Transverse colon (tissue), 4 donors: ENCODE measurements at places on chromosomes 1 and 21. TPM values are rescaled to one million over a fixed set of nuclear protein-coding genes. Genes with fewer than 3 reads are reported as not detected.

GRCh38 chr1:236302941-236303340 is 21.2 kb upstream of the ERO1B start:
- no peak for DNase-seq

DNA sequence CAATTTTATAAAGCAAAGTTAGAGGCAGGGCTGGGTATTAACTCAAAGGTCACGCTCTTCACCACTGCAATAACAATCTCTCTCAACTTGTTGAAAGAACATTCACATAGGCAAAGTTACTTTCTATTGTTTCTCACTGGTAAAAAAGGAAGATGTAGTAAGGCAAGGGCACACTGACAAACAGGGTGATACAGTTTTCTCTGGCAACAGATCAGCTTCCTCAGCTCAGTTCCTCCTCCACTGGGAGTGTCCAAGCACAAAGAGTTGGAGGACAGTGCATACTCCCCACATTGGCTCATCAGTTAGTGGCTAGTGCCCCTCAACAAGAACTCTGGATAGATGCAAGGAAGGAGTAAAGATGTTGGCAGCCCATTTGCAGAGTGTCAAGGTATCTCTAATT is 3.7 kb downstream of the PLPPR4 start:
- DNase-seq: no peak

DNA sequence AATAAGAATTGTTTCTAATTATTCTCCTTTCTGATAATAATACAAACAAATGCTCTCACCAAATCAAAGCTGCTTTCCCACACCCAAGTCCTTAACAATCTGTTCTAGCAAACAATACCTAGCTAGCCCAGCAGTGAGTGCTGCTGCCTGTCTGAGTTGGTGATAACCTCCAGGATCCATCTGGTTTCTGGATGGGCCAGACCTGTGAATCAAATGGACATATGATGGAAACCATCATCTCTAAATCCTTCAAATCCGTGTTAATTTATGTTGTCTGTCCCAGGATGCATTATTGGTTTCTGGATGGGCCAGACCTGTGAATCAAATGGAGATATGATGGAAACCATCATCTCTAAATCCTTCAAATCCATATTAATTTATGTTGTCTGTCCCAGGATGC is 1230.0 kb downstream of the AMY1C start:
- DNase-seq: no peak

DNA sequence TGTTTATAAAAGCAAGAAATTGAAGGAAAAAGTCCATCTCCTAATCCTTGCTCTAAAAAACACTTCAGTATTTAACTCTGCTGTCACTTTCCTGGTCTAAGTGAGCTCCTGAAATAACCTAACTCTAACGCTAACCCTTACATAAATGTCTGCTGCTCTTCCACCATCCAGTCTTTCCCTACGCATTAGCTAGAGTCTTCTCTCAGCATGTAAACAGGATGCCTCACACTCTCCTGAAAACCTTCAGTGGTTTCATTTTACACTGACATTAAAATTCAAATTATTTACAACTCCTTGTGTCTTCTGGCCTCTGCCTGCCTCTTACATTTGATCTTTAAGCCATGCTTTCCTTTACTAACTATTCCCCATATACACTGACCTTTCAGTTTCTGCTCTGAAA is 697.6 kb upstream of the CXADR start:
- DNase-seq: no peak

- DNase-seq: no peak
These were observed 1.7 kb downstream of the COP1 start for GRCh38 chr1:176205332-176205914.

DNA sequence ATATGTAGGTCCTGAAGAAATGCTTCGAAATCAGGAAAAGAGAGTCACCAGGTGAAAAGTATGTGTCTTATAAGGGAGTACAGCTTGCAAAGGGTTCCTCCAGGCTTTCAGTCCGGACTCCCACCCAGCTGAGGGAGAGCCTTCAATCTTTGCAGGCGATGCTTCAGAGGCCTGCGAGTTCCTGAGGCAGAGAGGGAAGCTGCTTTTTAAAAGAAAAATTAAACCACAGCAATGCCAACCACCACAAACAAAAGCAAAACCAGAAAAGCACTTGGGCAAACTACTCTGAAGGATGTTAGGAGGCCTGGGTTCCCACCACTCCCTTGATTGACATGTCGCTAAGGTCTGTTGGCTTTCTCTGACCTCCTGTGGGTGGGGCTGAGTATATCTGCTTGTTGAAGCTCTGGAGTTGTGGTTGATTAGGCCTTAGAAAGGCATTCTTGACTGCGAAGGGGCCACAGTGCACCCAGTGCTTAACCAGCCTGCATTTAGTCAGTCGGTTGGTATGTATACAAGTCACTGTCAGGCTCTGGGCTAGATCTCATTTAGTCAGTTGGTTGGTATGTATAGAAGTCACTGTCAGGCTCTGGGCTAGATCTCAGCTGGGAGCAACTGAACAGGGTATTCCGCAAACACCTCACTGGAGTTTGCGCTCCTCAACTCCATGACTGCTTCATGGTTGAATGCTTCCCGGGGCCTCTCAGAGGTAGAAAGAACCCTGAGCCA is 1.2 kb downstream of the NIPAL3 start:
- DNase-seq: peak; percentile 55

- no peak for DNase-seq
These were observed 124.3 kb downstream of the LACTBL1 start for GRCh38 chr1:22848405-22848804.

- no peak for DNase-seq
These were observed 53.6 kb upstream of the DMRTA2 start for GRCh38 chr1:50476800-50477199.

DNA sequence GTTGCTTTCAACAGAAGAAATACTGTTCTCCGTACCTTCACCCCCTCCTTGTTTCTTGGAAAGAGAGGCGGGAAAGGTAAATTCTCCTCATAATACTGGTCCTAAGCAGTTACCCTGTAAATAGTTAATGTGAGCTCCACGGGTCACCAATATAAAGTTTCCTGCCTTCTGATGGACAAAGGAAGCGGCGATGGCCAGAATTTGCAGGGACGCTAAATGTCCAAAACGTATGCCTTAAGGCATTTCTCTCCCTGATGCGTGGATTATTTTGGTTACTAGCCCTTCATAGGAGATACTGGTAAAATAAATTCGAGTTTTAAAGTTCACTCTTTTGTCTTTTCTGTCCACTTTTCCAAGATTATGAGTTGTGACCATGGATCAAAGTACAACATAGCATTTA is 898 bp upstream of the PTGS2 start:
- no peak for DNase-seq

DNA sequence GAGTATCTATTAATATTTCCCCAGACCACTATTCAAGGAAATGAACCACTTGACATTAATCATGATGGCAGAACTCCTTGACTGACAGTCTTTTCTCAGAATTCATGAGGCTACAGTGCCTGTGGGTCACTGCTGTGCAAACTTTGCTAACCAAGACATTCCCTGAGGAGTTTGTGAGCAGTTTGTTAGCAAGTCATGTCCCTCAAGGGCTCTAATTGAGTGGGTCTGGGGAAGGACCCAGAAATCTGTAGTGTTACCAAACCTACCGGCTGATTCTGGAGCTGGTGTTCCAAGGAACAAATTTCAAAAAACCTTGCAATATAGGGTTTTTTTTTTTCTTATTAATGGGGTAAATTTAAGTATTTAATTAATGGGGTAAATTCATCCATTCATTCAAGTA is 103.2 kb upstream of the VANGL1 start:
- no peak for DNase-seq

GRCh38 chr1:89087241-89087640 is 22.2 kb upstream of the GBP1 start:
- DNase-seq: no peak

GRCh38 chr1:3750741-3751140 is 1.5 kb upstream of the CCDC27 start:
- DNase-seq: no peak

- no peak for DNase-seq
These were observed 129.6 kb downstream of the CLEC20A start for GRCh38 chr1:178367151-178367550.

GRCh38 chr1:209248649-209249279 is 334.8 kb upstream of the CAMK1G start:
- DNase-seq: peak; percentile 46

DNA sequence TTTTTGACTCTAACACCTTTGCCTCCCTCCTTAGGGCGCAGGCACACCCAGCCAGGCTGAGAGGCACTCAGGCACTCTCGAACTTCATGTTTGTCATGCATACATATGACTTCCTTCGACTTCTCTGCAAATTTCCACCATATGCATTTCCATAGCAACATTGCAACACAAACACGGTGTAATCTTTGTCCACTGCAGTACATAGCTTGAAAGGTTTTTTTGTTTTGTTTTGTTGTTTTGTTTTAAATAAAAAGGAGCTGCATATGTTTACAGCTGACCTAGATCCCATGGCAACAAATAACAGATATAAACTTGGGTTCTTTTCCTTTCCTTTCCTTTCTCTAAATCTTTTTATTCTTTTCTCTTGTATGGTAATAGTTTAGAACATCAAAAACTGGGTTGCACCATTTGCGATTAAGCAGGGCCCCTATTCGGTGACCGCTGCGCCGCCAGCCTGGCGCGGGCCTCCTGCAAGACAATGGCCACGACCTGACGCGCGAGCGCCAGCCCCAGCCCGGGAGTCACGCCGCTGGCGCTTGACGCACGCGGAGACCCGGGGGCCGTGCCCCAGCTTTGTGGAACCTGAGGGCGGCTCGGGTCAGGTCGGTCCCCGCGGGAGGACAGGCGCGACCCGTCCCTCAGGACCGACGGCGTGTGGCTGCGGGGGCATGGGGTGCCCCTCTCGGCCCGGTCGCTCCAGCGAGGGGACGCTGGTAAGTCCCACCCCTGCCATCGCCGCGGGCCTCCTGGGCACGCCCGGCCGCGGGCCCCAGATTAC is 35.2 kb downstream of the CCN1 start:
- DNase-seq: no peak

GRCh38 chr1:66383611-66384010 is 150.3 kb upstream of the SGIP1 start:
- DNase-seq: no peak

- no peak for DNase-seq
These were observed 135.4 kb downstream of the DMRTB1 start for GRCh38 chr1:53594391-53595180.

GRCh38 chr1:44336668-44337067 is 18.4 kb downstream of the ERI3 start:
- DNase-seq: no peak

- no peak for DNase-seq
These were observed 11.7 kb downstream of the NDC1 start for GRCh38 chr1:53826367-53826766.

DNA sequence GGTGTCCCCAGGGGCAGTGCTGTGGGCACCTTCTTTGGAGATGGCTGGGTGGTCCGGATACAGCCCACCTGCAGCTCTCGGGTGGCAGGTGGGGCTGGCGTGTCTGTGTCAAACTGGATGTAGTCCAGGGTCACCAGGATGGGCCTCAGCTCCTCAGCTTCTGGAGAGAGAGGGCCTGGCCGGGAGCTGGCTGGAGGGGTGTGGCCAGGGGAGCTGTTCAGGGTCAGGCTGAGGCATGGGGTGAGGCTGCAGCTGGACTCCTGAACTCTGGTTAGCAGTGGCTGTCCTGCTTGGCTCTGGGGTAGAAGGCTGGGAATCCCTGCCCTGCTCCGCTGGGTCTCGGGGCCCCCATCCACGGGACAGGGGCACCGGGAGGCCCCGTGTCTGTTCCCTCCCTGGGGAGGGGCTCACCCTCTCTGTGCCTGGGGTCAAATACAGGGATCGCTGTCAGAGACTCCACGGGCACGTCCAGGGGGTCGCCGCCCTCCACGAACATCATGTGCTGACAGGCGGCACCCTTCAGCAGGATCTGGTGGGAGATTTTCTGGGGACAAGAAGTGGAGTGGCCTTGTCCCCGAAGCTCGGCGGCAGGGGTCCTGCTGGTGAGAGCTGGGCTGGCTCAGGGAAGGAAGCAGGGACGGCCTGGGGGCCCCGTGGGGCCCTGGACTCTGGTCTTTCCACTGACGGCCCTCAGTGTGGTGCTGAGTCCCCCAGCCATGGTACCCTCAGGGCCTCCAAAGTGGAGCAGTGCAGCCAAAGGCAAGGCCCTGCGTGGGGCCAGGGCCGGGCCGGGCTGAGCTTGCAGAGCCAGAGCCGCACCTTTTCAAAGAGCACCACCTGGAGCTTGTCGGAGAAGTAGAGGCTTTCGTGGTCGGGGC is 4.1 kb upstream of the TMEM52 start:
- DNase-seq: peak; percentile 74

- DNase-seq: no peak
These were observed 161.3 kb upstream of the SGIP1 start for GRCh38 chr1:66372522-66373101.

DNA sequence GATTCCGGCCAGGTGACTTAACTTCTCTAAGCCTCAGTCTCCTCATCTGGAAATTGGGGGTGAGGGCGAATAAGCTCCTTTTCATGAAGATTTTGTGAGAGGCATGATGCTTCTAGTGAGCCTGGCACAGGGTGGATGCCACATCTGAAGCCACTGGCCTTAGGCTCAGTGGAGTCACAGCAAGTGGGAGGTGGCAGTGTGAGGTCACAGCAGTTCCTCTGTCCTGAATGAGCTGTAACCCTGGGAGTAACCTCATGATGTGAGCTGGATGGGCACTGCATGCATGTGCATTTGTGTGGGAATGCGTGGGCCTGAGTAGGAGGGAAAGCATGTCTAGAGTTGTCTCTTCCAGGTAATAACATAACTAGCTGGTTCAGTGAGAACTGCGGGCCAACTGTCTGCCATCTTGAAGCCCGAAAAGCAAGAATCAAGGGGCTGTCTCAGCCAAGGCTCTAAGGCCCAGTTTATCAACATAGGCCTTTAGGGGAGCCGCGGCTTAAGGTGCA is 27.0 kb upstream of the HTR1D start:
- DNase-seq: no peak

GRCh38 chr1:219269171-219269570 is 95.5 kb downstream of the LYPLAL1 start:
- no peak for DNase-seq

DNA sequence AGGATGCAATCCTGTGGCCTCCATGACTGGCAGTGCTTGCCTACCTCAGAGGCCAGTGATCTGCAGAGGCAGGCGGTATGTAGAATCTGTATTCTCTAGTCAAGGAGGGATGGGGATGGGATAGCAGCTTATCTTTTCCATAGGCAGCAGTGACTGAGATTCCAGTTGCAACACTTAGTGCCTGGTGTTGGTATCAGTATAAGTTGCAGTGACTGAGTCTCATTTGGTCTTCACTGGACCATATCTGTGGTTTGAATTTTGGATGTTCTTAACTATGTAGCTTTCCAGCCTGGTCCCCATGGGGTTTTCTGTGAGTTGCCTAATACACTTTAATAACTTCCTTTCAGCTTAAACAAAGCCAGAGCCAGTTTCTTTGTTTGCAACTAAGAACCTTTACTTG is 16.5 kb downstream of the DYRK1A start:
- DNase-seq: no peak

- DNase-seq: no peak
These were observed 25.2 kb upstream of the CNTN2 start for GRCh38 chr1:205017766-205018165.

The RBM34 gene
- 28.3 TPM for total RNA-seq

The LCE1C gene
- total RNA-seq: not detected

The THEM5 gene
- not detected for total RNA-seq

The COL8A2 gene
- total RNA-seq: 1.9 TPM

The ASH1L gene
- total RNA-seq: 103 TPM

The CACNA1S gene
- not detected for total RNA-seq

The OR2T35 gene
- total RNA-seq: not detected

The KRTAP10-10 gene
- total RNA-seq: not detected

The RGS13 gene
- 1.2 TPM for total RNA-seq

The S100A8 gene
- 1.6 TPM for total RNA-seq

The TIE1 gene
- total RNA-seq: 7.8 TPM

The TNFRSF14 gene
- total RNA-seq: 758 TPM
